ENCODE measurements at places on chromosomes 11 and 22.
A peak's percentile ranks its signal among the peaks of the same experiment; 100 is the strongest.

DNA sequence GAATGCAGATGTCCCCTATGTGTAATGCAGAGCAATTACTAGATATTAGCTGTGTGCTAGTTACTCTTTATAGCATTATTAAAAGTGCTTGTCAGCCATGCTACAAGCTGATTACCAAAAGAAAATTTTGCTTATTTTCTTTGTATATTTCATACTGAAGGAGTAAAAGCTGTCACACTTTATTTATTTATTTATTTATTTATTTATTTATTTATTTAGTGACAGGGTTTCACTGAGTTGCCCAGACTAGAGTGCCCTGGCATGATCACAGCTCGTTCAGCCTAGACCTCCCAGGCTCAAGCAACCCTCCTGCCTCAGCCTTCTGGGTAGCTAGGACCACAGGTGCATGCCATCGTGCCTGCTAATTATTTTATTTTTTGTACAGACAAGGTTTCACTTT is 4.3 kb upstream of the MTNR1B start:
- DNase-seq = no peak

DNA sequence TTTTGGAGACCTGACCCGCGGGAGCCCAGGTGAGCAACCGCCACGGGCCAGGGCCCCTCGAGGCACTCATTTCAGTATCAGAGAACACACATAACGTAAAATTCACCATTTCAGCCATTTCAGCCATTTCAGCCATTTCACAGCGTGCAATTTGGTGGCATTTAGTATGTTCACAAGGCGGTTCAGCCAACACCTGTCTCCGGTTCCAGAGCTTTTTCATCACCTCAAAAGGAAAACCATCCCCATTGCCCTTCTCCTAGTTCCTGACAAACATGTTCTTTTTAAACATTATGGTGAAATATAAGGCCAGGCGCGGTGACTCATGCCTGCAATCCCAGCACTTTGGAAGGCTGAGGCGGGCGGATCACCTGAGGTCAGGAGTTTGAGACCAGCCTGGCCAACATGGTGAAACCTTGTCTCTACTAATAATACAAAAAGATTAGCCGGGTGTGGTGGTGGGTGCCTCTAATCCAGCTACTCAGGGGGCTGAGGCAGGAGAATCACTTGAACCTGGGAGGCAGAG is 119.3 kb downstream of the KCNQ1 start:
- no peak for DNase-seq

DNA sequence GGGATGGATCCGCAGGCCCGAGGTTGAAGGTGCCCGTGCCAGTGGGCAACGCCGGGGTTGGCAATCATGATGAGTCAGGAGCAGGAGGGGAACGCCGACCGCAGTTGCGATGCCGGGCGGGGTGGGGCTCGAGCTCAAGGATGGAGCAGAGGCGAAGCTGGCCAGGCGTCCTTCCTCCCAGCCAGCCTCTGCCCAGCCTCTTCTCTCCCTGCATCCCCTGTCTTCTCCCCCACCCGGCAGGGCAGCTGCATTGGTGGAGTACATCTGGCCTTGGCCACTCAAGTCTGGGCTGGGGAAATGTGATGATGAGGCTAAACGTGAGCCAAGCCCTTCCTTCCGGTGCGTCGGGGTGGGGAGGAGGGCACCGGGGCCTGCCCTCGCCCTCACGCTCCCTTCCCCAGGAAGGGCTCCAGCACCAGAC is 3.9 kb downstream of the IFITM10 start:
- DNase-seq = no peak

- DNase-seq = no peak
Observed at GRCh38 chr11:78203184-78203583, 14.5 kb downstream of the USP35 start.

DNA sequence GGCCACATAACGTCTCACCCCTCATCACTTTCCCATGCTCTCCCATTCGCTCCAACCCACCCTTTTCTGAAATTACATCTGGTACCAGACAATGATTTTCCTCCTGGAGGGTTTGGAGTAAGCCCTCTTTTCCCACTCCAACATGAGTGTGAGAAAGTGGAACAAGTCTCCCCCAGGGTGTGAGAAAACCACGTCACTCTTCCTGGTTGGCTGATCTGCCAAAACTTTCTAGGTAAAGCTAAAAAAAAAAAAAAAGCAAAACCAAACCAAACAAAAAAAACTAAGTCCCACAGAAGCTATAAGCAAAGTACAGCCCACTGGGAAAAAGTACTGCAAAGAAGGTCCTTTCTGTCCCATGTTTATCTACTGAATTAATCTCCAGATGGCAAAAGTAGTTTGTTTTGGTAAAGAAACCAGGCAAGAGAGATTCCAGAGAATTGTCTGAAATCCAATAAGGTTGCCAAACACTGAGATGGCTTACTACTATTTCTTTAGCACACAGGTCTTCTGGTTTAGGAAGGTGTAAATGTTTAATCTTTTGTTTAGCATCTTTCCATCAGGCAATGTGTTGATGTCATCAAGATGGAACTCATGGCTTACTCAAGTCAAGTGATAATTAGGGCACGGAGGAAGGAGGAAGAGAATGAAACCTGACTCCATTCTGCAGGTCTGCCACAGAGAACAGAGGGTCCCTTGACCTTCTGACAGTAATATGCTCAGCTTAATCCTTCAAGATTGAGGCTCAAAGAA is 395.6 kb downstream of the LARGE1 start:
- no peak for DNase-seq

GRCh38 chr22:40855979-40856512 is 393 bp downstream of the ST13 start:
- peak; percentile 16 for DNase-seq

DNA sequence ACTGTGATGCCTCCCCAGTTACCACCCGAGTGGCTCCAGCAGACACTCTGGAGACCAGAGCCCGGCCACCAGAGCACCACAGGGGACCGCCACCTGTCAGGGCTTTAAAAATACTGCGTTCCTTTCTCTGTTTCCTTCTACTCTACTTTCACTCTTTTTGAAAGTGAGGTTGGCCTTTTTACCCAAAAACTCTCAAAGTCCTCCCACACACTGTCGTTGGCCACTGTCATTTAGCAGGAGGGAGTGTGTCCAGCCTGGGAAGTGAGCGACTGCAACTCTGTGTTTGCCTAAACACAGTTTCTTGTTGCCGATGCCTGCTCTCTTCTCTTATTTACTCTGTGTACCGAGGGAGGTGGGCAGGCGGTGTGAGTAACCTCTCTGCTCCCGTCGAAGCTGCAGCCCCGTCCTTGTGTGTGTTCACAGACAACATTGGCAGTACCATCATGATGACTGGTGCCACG is 90.8 kb upstream of the CLDN5 start:
- DNase-seq = no peak

DNA sequence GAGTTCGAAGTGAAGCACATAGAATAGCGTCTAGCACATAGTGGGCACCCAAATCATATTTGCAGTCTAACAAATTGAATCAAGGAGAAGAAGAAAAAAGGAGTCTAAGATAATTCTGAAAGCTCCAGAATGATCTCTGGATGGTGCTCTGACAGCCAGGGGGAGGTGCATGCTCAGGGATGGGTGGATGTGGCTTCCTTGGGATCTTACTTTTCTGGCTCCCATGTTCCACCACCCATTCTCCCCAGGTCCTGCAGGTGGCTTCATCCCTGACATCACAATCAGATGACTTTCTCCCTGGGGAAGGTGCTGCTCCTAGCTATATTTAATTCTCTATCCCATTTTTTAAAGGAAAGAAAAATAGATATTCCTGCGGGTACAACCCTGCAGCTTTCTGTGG is 381.9 kb downstream of the CADM1 start:
- no peak for DNase-seq

DNA sequence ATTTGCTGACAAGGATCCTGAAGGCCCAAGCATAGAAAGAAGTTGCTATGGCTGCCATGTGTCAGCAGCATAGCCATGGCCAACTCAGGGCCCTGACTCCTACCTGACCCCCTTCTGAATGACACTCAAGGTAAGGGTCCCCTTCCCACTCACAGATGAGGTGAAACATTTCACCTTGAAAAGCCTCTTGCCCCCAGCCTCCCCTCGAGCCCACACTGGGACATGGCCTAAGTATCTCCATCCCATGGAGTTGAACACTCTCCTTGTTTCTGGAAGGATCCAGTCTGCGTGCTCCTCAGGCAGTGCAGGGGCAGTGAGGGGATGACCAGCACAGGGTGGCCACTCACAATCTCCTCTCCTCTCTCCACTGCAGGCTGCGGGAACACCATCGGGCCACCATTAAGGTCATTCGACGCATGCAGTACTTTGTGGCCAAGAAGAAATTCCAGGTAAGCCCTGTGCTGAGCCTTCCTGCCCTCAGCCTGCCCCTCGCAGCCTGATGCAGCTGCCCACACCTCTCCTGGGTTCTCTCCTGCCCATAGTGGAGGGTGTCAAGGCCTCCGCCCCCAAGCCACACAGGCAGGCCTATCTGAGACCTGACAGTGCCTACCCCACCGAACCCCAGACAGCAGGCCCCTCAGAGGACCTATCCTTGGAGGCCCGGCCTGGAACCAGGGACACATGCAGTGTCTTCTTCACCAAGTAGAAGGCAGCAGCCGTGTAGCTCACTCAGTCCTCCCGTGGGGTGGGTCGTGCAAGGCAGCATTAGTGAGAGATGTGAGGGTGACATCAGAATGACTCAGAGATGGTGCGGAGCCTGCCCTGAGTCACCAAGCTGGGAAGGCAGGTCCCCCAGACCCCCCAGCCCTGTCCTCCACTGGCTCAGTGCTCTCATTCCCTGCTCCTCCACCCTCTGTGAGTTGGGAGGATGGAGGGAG is 68.9 kb upstream of the KCNQ1OT1 start:
- DNase-seq = no peak

DNA sequence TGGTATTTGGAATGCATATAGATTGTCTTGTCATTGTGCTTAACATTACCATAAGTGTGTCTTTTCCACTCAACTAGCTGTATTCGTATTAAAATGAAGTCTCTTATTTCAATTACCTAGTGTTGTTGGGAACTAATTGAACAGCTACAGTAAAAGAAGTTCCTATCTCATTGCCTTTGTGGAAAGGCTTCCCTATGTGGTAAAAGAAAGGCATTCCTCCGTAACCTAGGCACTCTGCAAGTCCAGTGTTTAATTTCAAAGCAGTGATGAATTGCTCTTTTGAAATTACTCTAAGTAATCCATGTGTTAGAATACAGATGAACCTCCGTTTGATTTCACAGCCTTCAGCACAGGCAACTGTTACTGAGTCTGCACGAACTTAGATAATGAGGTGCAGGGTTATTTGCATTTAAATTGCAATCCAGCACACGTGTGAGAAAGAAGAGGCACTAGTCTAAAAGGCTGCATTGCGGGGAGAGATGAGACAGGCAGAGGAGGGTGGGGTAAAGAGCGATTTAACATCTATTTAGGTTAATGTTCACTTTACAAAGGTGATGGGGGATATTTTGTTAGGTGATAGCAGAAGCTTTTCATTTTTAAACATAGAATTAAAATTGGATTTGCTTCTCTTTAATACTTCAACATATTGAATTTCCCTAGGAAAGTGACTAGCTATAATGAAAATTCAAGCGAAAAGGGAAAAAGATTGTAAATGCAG is 25.0 kb upstream of the CRTAM start:
- DNase-seq = no peak

DNA sequence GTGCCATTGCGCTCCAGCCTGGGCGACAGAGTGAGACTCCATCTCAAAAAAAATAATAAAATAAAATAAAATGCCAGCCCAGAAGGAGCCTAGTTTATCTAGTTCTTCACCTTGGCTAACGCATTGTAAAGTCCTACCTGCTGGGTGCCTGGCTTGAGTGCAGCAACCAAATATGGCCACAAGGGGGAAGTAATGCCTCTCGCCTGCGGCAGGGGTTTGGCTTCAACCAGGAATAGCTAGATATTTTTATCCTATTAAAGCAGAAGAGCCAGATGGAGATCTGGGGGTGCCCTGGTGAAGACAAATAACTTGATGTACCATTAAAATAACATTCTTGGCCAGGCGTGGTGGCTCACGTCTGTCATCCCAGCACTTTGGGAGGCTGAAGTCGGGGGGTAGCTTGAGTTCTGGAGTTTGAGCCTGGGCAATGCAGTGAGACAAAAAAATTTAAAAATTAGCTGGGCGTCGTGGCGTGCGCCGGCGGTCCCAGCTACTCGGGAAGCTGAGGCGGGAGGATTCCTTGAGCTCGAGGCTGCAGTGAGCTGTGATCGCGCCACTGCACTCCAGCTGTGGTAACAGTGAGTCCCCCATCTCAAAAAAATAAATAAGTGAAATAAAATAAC is 20.6 kb upstream of the PLEKHB1 start:
- DNase-seq = peak; percentile 38

DNA sequence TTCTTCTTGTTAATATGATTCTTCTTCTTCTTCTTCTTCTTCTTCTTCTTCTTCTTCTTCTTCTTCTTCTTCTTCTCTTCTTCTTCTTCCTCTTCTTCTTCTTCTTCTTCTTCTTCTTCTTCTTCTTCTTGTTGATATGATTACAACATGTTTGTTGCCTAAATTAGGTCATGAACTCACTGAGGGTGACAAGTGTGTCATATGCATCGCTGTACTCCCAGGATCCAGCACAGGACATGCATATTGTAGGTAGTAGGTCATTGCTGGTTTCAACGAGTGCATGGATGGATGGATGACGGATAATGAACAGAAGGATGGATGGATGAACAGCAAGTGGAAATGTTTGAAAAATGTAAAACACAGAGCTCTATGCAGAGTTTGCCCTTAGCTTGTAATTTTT is 14.9 kb upstream of the PVALB start:
- no peak for DNase-seq

GRCh38 chr22:20298803-20299745 is 20.8 kb downstream of the DGCR6L start:
- peak; percentile 81 for DNase-seq

- no peak for DNase-seq
Observed at GRCh38 chr11:117606790-117607189, 190.2 kb downstream of the DSCAML1 start.

DNA sequence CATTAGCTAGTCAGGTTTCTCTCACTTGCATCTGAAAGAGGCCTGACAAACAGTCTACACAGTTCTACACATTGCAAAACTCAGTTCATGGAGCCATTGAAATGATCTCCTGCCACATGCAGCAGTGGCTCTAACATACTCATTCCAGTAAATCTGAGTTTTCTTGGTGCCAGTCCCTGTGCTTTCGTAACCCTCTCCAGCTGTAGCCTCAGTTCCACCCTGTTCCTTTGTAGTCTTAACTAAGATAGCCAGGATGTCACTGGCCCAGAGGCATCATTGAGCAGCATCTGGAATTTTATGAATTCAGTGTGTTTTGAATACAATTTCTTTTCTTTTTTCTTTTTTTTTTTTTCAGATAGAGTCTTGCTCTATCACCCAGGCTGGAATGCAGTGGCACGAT is 37.4 kb upstream of the ZBED5 start:
- no peak for DNase-seq

All from stimulated activated CD4-positive, alpha-beta T cell treated with anti-CD3 and anti-CD28 coated beads, Interleukin-12 subunit alpha, Interleukin-12 subunit beta, amount 100 ng/mL, for 48 hours (primary cell).